ENCODE measurements at places on chromosomes 6 and 20.

DNA sequence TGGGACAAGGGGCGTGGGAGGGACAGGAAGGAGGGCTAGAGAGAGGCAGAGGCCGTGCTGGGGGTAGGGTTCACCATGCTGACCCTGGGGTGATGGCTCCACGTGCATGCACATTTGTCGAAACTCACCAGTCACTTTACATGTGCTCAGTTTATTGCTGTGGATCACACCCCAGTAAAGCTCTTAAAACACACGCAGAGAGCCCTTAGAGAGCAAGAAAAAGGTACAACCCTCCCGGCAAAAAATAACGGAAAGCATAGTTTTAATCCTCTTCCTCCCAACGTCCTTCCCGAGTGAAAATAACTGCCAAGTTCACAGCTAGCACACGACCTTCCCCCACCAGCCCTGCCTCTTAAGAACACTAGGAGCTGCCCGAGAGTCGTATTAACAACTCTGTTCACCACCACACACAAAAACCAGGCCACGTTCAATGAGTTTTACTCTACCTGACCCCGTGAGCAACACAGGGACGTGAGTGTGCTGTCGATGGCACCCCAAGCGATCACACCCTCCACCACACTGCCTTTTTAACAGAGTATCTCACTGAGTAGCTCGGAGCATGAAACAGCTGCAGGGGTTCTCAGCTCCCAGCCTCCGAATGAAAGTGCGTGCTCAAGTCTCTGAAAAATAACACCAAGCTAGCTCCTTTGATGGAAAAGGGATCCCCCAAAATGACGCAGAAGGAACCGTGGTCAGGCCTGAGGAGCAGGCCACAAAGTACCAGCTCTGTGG is 39.7 kb downstream of the TAF4 start:
- DNase-seq, result no peak

GRCh38 chr6:166488076-166488685 is 98.3 kb downstream of the RAMACL start:
- peak; percentile 43 for DNase-seq

- no peak for DNase-seq
Observed at GRCh38 chr20:16541226-16541625, 32.0 kb downstream of the KIF16B start.

DNA sequence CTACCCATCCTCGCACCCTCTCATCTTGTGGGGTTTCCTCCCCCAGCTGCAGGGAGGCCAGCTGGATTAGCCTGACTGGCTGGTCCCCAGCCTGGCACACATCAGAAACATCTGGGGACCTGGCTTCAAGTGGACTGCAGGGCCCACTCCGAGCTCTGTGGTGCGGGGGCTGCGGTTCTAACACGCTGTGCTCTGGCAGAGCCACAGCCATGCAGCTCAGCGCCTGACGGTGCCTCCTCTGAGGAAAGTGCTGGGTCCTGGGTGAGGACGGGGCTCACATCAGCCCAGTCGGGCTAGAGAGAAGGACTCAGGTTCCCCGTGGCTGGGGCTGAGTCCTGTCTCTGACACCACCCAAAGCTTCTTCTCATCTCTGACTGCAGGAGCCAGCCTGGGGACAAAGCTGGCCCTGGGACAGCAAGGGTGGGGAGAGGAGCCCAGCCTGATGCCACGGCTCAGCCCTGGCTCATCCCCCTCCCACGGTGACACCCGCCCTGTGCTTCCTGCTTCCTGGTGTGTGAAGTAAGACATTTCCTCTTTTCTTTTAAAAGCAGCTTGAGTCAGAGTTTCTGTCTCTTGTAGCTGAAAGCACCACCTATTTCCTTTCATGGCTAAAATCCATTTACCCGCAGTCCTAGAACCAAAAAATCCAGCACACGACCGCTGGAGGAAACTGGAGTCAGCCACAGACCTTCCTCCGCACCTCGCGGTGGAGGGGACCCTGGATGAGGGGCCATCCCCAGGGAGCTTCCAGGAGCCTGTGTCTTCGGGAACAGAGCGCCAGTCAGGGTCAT is 127.4 kb upstream of the AFDN start:
- DNase-seq, result peak; percentile 12

- no peak for DNase-seq
Observed at GRCh38 chr20:23083553-23084220, 2.4 kb downstream of the CD93 start.

- DNase-seq, result no peak
Observed at GRCh38 chr6:78947962-78948361, 80.6 kb downstream of the IRAK1BP1 start.

GRCh38 chr6:30626484-30627366 is at the start of gene ATAT1:
TSS of gene ATAT1 (plus strand) at chr6:30626874.
- peak; percentile 81 for DNase-seq

DNA sequence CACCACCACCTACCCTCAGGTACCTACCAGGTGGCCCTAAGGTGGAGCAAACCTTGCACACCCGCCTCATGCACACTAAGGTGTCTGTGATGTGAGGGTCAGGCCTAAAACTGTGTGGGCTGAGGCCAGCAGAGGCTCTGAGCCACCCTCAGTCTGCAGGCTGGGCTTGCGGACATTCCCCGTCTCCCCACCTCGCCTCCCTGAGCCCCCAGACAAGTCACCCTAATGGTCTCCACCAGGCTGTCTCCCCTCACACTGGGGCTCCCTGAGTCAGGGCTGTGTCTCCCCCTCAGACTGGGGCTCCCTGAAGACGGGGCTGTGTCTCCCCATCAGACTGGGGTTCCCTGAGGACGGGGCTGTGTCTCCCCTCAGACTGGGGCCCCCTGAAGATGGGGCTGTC is 12.5 kb downstream of the PRPH2 start:
- no peak for DNase-seq

All from stimulated activated CD8-positive, alpha-beta memory T cell treated with anti-CD3 and anti-CD28 coated beads, Interleukin-7, amount 100 ng/mL, for 1 hour (primary cell).